ENCODE measurements at places on chromosomes 7 and 10.

- DNase-seq = no peak
Observed at GRCh38 chr10:70354556-70354955, 27.9 kb downstream of the LRRC20 start.

- no peak for DNase-seq
Observed at GRCh38 chr10:110174816-110175215, 32.6 kb upstream of the MXI1 start.

- no peak for DNase-seq
Observed at GRCh38 chr7:113122744-113123143, 4.4 kb upstream of the SMIM30 start.

GRCh38 chr7:92625617-92626016 is 35.4 kb upstream of the FAM133B start:
- no peak for DNase-seq

- no peak for DNase-seq
Observed at GRCh38 chr7:89728481-89728880, 425.8 kb upstream of the STEAP1 start.

DNA sequence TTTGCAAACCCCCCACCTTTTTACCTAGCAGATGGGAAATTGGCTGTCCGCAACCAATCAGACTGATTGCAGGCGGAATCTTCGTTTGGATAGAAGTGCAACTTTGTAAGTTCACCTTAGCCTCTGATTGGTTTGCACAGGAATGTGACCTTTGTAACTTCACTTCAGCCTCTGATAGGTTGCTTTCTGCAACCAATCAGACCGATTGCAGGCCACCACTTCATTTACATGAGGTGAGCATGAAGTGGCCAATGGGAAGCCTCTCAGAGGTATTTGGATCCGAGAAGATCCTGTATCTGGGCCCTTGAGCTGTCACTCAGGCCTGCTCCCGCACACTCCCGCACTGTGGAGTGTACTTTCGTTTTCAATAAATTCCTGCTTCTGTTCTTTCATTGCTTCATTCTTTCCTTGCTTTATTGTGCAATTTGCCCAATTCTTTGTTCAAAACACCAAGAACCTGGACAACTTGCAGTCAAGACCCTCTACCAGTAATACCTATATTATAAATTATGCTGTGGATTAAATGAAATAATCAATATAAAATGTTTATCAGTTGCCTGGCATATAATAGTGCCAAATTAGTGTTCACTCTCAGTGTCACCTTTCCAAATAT is 491.4 kb downstream of the PLXNA4 start:
- no peak for DNase-seq

DNA sequence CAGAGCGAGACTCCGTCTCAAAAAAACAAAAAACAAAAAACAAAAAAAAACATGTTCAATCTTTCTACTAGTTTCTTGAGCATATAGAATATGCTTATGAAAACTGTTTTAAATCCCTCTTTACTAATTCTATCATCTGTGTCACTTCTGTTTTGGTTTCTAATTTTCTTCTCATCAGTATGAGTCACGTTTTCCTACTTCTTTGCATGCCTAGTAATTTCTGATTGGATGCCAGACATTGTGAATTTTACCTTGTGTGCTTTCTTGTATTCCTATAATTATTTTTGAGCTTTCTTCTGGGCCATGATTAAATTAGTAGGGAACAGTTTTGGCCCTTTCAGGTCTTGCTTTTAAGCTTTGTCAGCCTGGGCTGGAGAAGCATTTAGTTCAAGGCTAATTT is 9.9 kb downstream of the MICU1 start:
- DNase-seq = no peak

DNA sequence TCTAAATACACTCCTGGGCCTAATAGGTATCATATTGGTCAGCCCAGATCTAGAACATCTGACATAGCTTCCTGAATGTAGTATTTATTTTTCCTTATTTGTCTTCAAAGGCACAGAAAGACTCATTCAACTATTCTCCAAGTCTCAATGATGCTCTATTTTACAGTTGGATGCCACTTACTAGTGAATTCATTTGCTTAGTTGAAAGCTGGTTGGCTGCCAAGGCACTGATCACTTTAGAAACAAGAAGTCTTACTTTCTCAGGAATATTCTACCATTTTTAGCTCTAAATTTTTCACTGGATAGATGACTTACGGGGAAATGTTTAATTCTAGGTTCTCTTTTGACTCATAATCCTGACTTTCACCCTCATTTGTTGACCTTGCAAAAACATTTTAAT is 863.4 kb downstream of the SORCS1 start:
- no peak for DNase-seq

- no peak for DNase-seq
Observed at GRCh38 chr7:2416063-2416462, 12.7 kb downstream of the CHST12 start.

DNA sequence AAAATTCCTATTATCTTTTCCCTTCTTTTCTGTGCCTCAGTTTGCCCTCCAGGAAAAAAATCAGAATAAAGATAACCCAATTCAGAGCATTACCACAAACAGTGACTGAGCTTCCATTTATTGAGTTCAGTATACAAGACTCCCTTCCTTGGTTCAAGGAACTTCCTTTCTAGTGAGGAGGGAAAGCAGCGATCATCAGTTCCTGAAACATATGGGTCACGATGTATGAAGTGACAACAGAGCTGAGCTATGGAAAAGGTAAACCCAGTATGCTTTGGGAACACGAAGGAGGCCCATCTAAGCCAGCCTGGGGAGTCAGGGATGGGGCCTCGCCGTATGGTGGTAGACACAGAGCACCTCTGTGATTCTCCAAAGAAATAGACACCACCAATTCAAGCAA is 15.8 kb downstream of the C10orf71 start:
- no peak for DNase-seq

DNA sequence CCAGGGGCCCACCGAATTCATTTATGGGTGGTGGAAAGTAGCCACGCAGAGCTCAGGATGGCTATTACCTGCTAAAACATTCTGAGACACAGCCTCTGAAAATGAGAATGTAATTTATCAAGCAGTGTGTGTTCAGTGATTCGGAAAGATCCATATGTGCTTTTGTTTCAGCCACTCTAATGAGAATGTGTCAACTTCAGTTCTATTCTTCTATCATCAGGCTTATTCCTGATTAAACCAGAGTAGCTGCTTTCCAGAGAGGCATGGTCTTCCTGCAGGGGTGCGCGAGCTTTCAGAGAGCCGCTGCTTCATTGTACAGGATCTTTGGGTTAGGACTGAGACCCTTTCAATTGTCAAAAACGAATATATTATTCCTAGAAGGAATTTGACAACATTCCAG is 167.6 kb downstream of the OTUD1 start:
- DNase-seq = no peak

- DNase-seq = no peak
Observed at GRCh38 chr10:125995726-125996304, 99.5 kb downstream of the FANK1 start.

DNA sequence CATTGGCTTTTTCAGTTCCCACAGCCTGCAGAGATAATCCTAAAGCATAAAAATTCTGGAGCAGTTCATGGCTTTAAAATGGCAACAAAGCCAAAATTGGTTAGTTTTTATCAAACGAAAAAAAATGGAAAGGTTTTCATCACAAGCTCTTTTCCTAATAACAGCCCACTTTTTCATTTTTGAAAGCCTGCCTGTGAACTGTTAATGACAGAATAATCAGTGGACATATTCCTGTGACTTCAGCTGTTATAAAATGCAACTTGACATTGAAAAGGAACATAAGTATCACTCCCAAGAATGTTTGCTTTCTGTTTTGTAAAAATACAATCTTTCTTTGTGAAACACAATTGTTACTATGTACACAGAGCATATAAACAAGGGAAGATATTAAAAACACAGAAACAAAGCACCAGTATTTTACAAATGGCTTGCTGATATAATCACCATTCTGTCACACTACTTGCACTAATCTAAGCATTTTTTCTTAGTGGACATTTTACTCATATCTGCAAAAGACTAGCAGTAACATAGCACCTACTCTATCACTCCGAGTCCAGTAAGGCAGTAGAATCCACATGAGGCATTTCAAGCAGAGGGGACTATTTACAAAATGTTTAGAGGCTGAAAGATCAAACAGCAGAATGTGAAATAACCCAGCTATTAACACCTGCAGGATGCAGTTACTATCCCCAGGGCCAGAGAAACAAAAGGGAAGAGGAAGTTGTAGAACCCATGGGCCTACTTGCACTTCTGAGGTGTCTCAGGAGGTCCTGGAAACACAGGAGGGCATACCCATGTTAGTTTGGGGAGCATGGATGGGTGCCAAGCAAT is 26.4 kb downstream of the MACC1 start:
- no peak for DNase-seq

GRCh38 chr7:76037310-76037709 is 10.5 kb downstream of the STYXL1 start:
- no peak for DNase-seq

GRCh38 chr7:108605559-108606201 is 36.0 kb downstream of the DNAJB9 start:
- DNase-seq = no peak

DNA sequence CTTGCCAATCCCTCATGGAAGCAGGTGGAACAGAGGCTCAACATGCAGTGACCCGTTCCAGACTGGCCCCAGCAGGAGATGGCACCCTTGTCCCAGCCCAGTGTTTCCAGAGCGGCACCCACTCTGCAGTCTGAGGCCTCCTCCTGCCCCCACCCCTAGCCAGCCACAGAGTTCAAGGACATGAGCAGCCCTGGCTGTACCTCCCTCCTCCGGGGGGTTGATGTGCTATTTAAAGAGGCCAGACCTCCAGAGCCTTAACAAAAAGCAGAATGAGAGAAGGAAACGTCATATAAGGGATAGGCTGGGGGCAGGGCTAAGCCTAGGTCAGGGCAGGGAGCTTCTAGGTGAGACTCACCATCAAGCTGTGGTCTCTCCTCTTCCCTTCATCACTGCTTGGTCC is 115.7 kb upstream of the NANOS1 start:
- no peak for DNase-seq

- DNase-seq = no peak
Observed at GRCh38 chr10:49837051-49837478, 74.9 kb upstream of the OGDHL start.

- DNase-seq = peak; percentile 33
Observed at GRCh38 chr10:84429926-84430520, 101.6 kb downstream of the CCSER2 start.

- DNase-seq = no peak
Observed at GRCh38 chr7:93044147-93044810, 73.5 kb downstream of the SAMD9 start.

DNA sequence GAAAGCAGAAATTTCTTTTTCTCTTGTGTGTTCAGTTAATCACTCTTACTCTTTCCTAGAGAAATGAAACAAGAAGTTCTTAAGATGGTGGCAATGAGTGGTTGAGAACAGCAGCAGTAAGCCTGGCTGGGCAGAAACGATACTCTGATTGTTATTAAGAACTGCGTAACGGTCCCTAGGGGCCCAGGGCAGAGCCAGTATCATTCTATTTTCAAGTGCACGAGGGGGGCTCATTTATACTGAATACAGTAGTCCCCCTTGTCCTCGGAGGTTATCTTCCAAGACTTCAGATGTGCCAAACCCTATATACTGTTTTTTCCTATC is 64.9 kb downstream of the EEPD1 start:
- no peak for DNase-seq

- DNase-seq = no peak
Observed at GRCh38 chr10:61747307-61747706, 84.6 kb downstream of the CABCOCO1 start.

GRCh38 chr10:76257816-76258215 is 826.4 kb downstream of the LRMDA start:
- no peak for DNase-seq

GRCh38 chr10:11341283-11341960 is 270.0 kb downstream of the USP6NL start:
- no peak for DNase-seq

DNA sequence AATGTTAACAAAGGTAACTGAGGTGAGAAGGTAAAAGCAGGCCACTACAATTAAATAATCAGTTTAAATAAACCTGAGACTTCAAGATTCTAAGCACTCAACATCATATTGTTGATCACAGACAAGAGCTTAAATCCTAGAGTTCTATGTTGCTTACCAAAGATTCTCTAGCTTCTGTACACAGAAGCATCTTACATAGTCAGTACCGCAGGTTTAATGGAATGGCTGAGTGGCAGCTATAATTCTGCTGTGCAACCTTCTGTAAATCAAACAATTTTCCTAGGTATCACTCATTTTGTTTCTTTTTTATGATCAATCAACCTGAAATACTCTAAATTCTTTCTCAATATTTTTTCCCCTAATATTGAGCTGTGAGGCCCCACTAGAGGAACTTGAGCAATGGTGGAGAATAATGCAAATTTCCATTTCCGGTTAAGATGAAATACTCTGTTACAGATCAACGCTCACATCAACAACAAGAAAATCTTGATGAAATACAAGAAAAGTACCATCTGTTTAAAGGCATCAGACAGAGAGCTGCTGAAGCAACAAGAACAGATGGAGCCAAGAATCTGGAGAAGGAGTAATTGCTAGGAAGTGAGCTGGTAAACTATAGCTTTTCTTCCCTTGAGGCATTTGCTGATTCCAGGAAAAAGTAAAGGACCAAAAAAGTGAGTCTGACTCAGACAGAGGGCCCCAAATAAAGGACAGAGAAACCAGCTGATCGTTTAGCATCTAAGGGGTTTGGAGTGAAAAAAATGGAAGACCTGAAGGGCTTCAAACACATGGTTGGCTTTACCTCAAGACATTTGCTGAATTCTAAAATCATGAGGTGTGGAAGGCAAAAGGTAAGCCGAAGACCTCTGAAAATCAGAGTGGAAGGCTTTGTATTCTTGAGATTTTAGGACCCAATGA is 22.6 kb downstream of the PNPLA8 start:
- DNase-seq = no peak

- DNase-seq = no peak
Observed at GRCh38 chr7:16730937-16731336, 22.6 kb upstream of the TSPAN13 start.

DNA sequence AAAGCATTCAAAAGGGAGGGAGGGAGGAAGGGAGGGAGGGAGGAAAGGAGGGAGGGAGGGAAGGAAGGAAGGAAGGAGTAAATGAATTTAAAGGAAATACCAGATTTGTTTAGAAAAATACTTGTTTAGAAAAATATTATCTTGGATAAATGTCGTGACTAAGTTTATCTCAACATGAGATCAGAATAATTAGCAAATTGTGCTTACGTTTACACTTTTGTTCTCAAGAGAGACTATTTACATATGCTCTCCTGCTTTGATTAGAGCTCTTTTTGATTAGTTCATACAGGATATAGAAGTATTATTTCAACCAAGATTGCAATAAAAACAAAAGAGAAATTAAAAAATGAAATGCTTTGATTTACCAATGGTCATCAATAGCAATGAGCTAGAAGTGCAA is 186.2 kb downstream of the HIBADH start:
- DNase-seq = no peak

GRCh38 chr10:89563861-89564478 is 28.6 kb upstream of the SLC16A12 start:
- DNase-seq = no peak

GRCh38 chr10:22611425-22612115 is 102.8 kb downstream of the PIP4K2A start:
- DNase-seq = no peak

- no peak for DNase-seq
Observed at GRCh38 chr10:113179265-113179664, 229.2 kb downstream of the TCF7L2 start.

- DNase-seq = no peak
Observed at GRCh38 chr10:78214955-78215354, 181.3 kb downstream of the RPS24 start.
